ENCODE measurements at places on chromosomes 11 and 22.

- DNase-seq, result no peak
These were observed 3.5 kb upstream of the ACAT1 start for GRCh38 chr11:108117746-108118371.

DNA sequence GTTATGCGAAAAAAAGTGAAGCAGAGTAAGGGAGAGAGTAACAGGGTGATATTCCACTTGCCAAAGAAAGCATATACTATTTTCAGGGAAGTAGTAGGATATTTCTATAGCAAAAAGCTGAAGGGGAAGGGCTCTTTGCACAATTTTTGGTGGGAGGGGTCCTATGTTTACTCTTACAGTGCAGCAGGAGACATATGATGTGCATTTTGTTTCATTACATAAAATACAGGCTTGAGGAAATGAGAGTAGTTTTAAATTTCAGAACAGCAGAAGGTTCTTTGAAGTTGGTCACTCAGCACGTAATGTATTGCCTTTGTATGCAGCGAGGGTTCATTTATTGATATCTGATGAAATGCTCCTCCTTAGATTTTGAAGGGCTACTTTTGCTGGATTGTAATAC lies 3.1 kb upstream of the PIK3IP1 start:
- no peak for DNase-seq

- no peak for DNase-seq
These were observed 10.3 kb downstream of the LDLRAD3 start for GRCh38 chr11:35954205-35954604.

DNA sequence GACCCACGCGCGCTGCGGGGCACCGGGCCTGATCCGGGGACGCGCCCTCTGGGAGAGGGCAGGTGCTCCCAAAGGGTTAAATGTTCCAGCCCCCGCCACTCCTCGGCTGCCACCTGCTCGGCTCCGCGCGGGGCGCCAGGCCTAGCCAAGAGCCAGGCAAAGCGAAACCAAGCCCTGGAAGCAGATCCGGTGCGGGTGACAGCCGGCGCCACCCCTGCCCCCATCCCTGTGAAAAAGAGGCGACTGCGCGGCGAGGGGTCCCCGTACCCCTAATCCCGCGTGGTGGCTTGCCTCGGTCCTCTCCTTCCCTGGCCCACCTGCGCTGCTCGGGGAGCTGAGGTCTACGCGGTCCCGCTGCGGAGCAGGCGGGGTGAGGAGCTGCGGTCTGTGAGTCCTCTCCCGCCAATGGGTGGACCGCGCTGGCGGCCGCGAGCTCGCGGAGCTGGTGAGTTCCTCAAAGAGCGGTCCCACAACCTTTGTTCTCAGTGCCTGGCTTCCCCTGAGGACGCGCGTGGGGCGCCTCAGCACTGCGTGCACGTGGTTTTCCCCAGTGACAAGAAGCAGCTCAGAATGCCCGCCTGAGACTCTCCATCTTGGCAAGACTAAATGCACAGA lies at the start of gene ME3:
Gene ME3, minus strand, starts transcription at position 610 of the 615 bp plus-strand sequence.
- DNase-seq, result no peak

- no peak for DNase-seq
These were observed 288.7 kb upstream of the CTSC start for GRCh38 chr11:88626216-88626615.

DNA sequence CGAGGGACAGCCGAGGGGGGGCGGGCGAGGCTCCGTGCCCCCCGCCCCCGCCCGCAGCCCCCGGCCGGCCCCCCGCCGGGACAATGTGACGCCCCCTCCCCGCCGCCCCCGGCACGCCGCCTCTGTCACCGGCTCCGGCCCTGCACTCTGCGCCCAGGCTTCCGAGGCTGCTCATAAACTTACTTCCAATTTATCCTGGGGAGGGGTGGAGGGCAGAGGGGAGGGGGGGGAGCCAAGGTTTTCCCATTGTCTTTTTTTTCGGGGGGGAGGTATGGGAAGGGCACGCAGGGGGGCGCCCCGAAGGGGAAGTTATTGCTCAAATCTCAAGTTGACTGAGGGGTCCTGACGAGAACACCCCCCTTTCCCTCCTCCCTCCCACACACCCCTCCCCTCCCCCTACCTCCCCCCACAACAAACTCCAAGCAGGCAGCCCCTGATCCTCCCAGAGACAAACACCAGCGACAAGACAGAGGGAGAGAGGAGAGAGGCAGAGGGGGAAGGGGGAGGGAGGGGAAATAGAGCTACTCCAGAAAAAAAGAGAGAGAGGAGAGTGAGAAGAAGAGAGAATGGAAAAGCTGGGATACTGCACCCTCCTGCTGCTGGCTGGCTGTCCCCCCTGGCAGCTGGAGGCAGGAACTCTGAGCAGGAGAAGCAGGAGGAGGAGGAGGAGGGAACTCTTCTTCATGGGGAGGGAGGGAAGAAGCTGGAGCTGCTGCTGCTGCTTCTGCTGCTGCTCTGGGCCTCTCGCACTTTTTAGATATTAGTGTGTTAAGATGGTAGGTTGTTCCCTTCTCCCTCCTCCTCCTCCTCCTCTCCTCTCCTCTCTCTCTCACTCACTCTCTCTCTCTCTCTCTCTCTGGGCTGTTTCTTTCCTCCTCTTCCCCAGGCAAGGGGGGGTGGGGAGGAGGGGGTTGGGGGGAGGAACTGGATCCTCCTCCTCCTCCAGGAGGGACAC lies 631 bp downstream of the PHF21A start:
- no peak for DNase-seq

DNA sequence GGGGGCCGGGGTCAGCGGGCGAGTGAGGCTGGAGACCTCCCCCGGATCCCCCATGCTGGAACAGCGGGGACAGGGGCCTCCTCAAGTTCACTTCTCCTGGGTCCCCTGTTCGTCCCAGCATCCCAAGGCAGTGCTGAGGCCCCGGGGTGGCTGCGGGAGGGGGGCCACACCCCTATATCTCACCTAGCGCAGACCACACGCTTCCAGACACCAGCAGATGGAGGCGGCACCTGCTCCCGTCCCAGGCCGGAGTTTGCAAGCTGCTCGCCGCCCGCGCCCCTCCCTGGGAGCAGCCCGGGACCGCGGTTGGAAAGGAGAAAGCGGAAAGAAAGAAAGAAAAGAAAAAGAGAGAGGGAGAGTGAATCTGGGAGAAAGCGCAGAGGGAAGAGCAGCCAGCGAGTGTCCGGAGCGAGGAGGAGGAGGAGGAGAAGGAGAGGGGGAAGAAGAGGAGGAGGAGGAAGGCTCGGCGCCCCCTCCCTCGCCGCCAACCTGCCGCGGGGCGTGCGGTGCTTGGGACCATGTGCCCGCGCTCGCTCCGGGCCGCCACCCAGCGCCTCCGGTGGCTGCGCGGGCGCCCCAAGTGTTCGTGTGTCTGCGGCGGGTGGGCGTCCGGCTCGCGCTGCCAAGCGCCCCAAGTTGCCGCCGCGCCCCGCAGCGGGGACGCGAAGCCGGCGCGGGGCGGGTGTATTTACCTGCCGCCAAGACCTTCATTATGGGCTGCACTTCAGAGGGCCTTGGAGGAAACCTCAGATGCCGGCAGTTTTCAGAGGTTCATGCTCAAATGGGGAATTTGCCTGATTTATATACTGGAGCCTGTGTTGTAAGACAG lies at the start of gene LIF:
Gene LIF, minus strand, starts transcription at position 775 of the 829 bp plus-strand sequence. Its CDS starts 64 bp downstream, at position 711.
- DNase-seq, result no peak

DNA sequence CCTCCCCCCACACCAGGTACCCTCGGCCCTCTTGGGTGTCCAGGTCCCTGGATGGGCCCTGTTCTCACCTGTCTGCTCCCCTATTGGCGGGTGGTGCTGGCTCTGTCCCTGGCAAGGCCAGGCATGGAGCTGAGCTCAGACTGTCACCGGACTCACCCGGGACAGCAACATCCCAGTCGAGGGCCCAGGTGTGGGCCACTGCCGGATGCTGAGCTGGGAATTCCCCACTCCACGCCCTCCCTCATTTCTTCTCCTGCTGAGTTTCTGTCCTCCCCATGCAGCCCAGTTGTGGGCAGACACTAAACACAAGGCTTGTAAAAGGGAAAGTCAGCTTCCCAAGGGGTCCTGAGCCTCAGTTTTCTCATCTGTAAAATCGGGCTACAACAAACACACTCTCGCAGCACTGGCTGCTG lies 2.0 kb upstream of the AP5B1 start:
- no peak for DNase-seq

GRCh38 chr11:116193321-116194131 lies 579.3 kb downstream of the BUD13 start:
- DNase-seq, result no peak

DNA sequence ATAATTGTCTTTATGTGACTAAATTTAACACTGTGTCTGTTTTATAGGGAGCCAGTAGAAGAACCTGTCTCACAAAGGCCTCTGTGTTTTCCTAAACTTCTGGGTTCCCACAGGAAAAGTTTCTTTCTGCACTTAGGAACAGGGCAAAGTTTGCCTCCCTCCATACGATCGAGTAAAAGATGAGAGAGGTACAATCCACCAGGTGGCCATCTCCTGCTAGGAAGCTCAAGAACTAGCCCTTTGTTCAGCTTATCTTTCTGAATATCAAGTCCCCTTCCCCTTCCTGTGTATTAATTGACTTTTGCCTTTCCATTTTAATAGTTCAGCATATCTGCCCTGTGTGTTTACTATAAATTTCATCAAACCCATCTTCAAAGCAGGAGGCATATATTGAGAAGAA lies 18.0 kb downstream of the CSNK2A3 start:
- no peak for DNase-seq

DNA sequence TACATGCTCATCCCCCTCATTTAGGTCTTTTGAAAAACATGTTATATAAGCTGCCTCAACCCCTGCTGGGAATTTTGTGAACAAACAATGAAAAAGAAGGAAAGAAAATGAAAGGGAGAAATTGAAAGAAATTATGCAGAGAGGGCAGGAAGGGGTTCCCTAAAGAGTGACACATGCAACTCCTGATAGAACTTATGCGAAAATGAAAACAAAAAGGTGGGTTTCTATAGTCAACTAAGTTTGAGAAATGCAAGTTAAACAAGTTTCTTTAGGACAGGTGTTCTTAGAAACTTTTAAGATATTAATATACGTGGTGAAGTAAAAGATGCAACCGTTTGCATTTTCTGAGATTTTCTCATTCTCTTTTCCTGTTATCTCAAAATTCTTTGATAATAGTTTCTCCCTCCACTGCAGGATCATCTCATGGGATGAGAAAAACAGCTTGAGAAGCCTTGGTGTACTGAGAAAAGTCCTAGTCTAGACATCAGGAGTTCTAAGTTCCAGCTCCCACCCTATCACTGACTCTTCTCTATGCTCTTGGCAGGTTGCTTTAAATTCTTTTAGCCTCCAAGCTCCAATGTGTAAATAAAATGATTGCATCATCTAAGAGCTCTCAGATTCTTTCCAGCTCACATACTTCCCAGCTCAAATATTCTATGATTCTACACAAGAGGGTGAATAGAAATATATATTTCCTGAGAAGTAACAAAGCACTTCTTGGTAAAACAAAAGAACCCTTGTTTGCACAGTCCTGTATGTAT lies 109.2 kb downstream of the FAM76B start:
- no peak for DNase-seq

DNA sequence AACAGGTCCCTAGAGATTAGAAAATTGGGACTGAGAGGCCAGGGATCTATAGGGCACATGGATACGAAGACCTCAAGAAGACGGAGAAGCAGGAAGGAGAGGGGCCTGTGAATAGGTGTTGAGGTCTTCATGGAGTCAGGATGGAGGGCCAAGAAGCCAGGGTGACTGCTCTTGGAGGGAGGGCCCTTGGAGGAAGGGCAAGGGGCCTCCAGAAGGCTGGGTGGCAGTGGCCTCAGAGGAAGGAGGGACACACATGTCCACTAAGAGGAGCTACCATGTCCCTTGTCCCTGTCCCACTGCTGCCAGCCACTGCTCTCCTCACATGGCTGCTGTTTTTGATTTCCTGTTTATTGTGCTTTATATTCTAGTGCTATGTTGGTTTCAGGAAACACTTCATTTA lies 589.5 kb upstream of the B3GAT1 start:
- no peak for DNase-seq

- no peak for DNase-seq
These were observed 2.5 kb downstream of the MAML2 start for GRCh38 chr11:96340555-96340885.

DNA sequence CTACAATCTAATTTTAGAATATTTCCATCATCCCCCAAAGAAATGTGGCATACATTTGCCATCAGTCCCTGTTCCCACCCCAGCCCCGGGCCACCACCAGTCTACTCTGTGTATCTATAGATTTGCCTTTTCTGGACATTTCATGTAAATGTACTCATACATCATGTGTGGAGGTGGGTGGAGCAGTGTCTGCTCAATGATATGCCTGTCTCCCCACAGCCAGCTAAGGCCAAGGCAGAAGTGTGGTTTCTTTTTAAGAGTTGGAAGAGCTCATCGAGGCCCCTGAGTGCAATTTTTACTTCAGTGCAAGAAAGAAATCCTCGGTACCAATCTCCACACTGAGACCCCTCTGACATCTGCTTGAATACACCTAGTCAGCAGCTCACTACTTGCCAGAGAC lies 80.5 kb downstream of the TP53I11 start:
- no peak for DNase-seq

DNA sequence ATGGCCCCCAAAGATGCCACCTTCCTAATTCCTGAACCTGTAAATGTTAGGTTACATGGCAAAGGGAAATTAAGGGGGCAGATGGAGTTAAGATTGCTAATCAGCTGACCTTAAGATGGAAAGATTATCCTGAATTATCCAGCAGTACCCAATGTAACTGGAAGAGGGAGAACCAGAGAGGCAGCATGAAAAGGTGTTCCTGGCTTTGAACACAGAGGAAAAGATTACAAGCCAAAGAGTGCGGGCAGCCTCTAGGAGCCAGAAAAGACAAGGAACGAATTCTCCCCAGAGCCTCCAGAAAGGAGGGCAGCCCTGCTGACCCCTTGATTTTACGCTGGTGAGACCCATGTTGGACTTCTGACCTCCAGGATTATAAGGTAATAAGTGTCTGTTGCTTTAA lies 15.1 kb upstream of the THRSP start:
- no peak for DNase-seq

- DNase-seq, result no peak
These were observed 339.1 kb upstream of the B3GAT1 start for GRCh38 chr11:134751031-134751585.

GRCh38 chr11:120525261-120526171 lies 14.0 kb downstream of the GRIK4 start:
- DNase-seq, result no peak

- peak; percentile 22 for DNase-seq
These were observed 1.1 kb downstream of the TM7SF2 start for GRCh38 chr11:65112546-65113360.

GRCh38 chr22:20021196-20022181 lies 579 bp downstream of the TANGO2 start:
- no peak for DNase-seq

DNA sequence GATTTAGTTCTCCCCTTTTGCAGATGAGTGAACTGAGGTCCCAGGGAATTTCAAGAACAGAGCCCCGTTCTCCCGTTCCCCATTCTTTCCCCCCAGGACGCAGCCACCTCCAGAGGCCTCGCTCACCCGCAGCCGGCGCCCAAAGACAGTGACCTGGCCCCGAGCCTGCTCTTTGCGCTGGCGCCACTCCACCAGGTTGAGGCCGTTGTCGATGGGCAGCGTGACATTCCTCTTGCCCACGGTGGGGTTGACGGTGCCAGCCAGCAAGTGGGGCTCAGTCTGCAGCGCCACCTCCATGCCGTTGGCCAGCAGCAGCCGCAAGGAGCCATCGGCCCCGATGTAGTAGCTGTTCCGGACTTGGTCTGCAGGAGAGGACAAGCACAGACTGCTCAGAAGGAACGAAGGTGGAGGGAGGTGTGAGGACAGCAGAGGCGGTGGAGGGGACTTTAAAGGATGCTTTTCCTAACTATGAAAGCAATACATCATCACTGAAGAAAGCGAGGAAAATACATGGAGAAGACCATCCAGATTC lies 101.4 kb upstream of the NARS2 start:
- no peak for DNase-seq

GRCh38 chr11:112175599-112175952 lies 264 bp downstream of the BCO2 start:
- no peak for DNase-seq
